ENCODE measurements at places on chromosomes 11 and 22.

DNA sequence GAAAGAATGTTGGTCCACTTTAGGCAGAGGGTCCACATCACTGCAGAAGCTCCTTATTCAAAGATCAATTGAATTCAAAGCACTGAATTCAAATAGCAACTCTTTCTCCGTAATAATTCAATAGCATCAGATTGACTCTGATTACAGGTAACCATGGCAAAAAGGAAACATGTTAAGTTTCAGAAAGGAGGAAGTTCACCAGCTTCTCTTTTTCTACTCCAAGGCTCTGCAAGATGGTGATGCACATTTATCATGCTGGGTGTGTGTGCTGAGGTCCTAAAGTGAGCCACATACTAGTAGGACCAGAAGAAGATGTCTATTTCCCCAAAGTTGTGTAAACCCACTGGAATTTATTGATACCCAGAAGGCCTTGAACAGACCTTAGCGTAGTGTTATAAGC lies 18.0 kb upstream of the DRD2 start:
- no peak for DNase-seq

GRCh38 chr11:33040033-33040861 lies 875 bp downstream of the TCP11L1 start:
- no peak for DNase-seq

DNA sequence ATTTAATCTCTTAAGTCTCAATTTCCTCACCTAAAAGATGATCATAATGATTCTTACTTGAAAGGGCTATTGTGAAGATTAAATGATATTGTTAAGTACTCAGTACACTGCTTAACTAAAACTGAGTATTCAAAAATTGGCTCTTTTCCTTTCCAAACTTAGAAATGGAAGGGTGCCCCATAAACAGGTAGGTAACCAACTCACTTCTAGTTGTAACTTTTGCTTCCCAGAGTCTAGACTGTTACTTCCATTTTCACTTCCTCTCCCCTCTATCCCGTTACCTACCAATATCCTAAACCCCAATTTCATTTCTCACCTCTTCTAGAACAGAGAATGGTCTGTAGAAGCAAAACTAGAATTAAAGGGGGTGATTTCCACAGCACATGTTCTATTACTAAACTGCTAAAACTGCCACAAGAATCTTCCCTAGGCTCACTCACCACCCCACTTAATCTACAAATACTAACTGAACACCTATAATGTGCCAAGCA lies 50.0 kb downstream of the RRAS2 start:
- no peak for DNase-seq

GRCh38 chr11:115929618-115930129 lies 425.5 kb upstream of the CADM1 start:
- no peak for DNase-seq

DNA sequence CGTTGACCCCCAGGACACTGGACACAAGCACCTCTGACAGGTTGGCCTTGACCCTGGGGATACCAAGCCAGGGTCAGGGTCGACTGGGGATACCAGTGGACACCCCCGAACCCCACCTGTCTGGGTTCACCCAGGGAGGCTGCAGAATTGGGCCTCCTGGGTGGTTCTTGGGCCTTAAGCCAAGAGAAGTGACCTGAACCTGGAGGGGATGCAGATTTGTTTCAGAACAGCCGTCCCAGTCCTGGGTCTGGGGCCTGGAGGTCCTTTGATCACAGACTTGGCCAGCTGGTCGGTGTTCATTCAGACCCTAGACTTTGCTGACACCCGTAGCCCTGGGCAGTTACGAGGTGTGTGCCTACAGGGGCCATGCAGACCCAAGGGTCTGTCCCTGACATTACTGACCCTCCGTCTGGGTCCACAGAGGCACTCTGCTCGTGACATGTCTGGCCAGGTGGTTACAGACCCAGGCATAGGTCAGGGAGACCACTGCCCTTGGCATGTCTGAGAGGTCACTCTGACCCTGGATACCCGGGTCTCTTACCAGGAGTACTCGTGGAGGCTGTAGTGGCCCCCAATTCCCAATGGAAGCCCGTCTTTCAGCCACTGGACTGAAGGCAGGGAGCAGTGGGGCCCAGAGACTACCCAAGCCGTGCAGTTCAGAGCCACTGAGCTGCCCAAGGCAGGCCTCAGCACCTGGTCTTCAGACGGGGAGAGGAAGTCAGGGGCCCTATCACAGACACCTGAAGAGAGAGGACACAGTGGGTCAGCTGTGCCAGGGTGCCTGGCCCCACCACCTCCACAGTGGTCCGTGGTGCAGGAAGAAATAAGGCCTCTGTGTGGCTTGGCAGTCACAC lies 6.4 kb downstream of the SIGIRR start:
- no peak for DNase-seq

GRCh38 chr11:72681226-72682153 lies 7.3 kb upstream of the PDE2A start:
- no peak for DNase-seq

- DNase-seq: no peak
These were observed 40.0 kb downstream of the ZC3H12C start for GRCh38 chr11:110133160-110133559.

GRCh38 chr11:50088231-50088630 lies 55.6 kb downstream of the OR4C45 start:
- no peak for DNase-seq

GRCh38 chr22:36417281-36417686 lies 29.5 kb upstream of the MYH9 start:
- DNase-seq: no peak

GRCh38 chr11:19073454-19074415 lies 13.2 kb upstream of the MRGPRX2 start:
- no peak for DNase-seq

DNA sequence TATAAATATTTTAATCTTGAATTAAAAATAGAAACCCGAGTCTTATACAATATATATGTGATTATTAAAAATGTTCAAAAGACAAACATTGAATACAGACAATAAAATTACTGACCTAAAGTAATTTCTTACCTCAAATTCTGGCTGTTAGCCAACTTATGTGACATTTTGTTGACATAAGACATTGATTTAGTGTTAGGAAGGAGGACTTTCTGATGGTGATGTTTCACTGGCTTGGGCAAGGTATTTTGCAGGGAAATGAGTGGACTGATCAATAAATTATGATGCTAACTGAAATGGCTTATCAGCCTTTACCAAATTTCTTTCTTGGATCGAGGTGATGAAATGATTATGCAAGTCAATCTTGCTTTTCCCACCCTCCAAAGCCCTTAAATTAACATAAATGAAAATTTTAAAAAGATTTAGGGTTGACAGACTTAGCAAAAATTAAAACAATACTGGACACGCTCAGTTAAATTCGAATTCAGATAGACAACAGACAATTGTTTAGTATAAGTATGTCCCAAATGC lies 33.2 kb upstream of the FZD4 start:
- DNase-seq: no peak

DNA sequence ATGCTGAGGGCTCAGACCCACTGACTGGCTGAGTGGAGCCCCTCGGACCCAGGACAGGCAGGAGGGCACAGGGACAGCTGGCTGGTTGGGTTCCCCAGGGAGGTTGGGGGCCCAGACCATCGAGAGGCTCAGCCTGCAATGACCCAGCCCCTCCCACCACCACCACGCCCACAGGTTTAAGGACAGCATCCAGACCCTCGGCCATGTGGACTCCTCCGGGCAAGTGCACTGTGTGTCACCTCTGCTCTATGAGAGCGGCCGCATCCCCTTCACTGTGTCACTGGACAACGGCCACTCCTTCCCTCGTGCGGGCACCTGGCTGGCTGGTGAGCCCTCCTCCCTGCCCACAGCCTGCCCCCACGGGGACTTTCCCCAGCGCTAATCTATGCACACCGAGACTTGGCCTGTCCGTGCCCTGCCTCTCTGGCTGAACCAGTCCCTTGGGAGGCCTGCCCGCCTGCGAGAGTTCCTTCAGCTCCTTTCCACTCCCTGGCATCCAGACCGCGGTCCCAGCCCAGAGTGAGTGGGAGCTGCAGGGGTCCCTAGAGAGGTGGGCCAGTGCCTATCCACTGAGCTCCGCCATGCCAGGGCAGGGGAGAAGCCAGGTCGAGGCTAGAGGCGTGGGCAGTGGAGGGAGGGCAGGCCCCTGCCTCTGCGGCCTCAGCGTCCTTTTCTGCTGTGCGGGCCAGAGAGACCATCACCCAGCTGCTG lies 2.2 kb downstream of the SUSD2 start:
- DNase-seq: no peak

GRCh38 chr11:111913997-111914396 lies 1.5 kb downstream of the HSPB2 start:
- no peak for DNase-seq

- DNase-seq: no peak
These were observed 29.0 kb downstream of the TIMP3 start for GRCh38 chr22:32830473-32830872.

- no peak for DNase-seq
These were observed 485 bp downstream of the KCNJ4 start for GRCh38 chr22:38454353-38455075.

DNA sequence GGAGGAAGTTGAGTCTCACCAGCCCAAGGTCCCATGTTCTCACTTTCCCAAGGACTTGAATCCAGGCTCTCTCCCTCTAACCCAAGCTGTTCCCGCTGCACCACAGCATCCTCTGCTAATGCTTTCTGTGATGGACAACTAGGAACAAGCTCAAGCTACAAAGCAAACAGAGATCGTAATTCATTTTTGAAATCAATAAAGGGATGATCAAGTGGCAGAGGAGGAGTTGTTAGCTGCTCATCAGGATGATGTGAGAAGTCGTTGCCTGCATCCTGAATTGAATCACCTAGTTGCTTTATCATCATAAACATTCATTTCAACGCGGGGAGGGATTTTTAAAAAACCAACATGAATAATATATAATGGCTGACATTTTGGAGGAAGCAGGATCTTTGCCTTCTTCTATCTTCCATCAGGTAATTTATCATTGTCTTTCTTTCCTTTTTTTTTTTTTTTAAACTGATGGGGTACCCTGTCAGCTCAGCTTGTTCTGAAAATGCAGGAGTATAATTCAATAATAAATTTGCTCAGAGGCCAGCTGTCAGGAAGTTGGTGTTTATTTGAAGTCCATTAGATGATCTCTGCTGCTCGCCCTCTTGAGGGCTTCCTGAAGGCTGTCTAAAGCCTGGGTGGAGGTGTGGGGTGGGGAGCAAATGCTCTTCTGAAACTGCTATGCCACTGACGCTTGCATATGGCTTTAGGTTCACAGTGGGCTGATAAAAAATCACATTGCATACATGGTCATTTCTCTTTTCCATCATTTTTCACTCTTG lies 174.4 kb upstream of the NARS2 start:
- DNase-seq: no peak

- DNase-seq: no peak
These were observed 138.2 kb downstream of the NECTIN1 start for GRCh38 chr11:119590651-119591351.

DNA sequence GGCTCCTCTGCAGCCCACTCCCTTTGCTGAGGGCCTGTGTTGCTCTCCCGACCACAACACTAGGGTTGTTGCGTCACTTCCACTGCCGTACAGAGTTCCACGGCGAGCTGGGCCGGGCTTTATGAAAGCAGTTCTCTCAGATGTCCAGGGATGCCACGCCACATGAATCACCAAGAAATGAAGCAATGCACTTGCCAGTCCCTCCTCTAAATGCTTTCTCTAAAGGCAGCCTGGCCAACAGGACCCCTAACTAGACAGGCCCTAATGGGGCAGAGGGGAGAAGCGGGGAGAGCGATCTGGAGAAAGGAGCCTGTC lies 188.7 kb downstream of the CTTN start:
- no peak for DNase-seq

DNA sequence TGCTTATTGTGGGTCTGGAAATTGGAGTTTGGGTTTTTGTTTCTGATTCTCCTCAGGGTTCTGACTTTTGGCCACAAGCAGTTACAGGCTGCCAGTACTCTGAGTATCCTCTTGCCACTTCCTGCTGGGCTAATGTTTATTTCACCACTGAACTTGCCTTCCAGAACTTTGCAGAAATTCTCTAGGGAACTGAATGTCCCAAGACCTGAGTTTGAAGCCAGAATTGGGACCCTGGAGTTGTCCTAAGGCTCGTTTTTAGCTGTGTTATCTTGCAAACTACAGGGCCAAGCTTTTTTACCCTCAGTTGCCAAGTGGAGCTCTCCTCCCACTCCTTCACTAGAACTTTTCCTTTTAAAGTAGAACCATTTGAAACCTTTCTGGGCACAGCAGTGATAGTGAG lies 89.9 kb downstream of the FAT3 start:
- peak; percentile 39 for DNase-seq

DNA sequence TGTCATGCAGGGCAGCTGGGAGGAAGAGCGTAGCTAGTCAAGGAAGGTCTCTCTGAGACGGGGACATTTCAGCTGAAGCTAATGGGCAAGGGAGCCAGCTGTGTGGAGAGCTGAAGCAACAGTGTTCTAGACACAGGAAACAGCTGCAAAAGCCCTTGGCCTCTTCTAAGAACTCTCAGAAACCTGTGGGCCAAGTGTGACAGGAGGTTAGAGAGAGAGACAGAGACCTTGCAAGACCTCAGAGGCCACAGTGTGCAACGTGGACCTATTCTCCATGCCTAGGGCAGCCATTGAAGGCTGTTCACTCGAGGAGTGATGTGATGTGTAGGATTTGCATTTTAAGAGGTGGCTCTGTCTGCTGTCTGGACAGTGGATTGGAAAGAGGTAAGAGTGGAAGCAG lies 48.7 kb upstream of the TNRC6B start:
- no peak for DNase-seq

- DNase-seq: no peak
These were observed 8.5 kb downstream of the ACAD8 start for GRCh38 chr11:134261626-134262488.

DNA sequence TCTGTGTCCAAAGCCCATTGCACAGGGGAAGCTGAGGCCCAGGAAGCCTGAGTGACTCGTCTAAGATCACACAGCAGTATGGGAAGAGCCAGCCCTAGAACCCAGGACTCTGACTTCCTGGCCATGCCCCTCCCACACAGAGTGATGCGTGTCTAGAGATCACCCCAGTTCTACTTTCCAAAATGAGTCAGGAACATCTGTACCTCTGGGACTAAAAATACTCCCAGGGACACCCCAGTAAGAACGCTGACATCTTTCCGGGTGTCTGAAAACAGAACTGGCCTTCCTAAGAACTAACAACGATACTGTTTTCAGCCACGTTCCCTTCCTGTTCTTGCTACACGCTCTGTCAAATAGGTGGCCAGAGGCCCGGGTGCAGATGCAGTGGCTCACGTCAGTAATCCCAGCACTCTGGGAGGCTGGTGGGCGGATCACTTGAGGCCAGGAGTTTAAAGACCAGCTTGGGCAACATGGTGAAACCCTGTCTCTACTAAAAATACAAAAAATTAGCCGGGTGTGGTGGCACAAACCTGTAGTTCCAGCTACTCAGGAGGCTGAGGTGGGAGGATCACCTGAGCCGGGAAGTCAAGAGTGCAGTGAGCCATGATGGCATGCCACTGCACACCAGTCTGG lies 21.7 kb upstream of the PDGFB start:
- DNase-seq: no peak

GRCh38 chr11:86208572-86208971 lies 36.0 kb upstream of the EED start:
- no peak for DNase-seq

GRCh38 chr11:15967966-15968365 lies 388.4 kb downstream of the SOX6 start:
- no peak for DNase-seq

- DNase-seq: no peak
These were observed 13.1 kb upstream of the TCF20 start for GRCh38 chr22:42283278-42284201.

GRCh38 chr11:103862094-103862801 lies 174.2 kb upstream of the DDI1 start:
- DNase-seq: no peak

- DNase-seq: no peak
These were observed 561 bp downstream of the FXYD2 start for GRCh38 chr11:117823946-117824420.

- DNase-seq: no peak
These were observed 82.8 kb downstream of the ST3GAL4 start for GRCh38 chr11:126438272-126438671.

Data from smooth muscle cell of the brain vasculature (primary cell).